HFF-Myc (cell line): ENCODE measurements at places on chromosomes 7 and 10.
A peak's percentile ranks its signal among the peaks of the same experiment; 100 is the strongest.

GRCh38 chr10:15140698-15141097 lies 27.8 kb downstream of the NMT2 start:
- no peak for DNase-seq

DNA sequence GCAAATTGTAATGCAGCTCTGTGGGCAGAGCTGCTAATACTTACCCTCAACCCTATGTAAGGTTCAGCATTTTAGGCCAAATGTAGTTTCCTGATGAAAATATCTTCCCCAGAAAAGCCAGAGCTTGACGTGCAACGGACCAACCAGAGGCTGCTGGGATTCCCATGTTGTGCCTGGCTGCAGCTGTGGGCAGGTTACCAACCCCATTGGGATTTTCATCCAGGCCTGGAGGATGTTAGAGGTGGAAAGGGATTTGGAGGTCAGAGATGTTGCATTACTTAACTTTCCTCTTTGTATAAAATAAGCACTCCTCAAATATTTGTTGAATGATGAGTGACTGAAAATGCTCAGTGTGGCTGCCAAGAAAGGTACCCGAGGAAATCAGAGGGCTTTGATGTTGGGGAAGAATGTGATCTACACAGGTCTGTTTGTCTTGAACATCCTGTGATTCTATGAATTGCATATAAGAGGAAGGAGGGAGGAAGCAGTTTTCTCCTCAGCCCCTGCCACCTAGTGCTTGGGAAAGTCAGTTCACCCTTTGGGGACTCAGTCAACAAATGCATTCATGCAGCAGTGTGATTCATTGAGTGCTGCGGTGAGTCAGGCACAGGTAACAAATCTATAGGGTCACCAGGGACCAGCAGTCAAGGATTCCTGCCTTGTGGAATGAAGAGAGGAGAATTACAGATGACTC lies 487.2 kb downstream of the RPS24 start:
- peak; percentile 11 for DNase-seq

- no peak for DNase-seq
Observed at GRCh38 chr7:43309706-43310022, 197.2 kb downstream of the HECW1 start.

DNA sequence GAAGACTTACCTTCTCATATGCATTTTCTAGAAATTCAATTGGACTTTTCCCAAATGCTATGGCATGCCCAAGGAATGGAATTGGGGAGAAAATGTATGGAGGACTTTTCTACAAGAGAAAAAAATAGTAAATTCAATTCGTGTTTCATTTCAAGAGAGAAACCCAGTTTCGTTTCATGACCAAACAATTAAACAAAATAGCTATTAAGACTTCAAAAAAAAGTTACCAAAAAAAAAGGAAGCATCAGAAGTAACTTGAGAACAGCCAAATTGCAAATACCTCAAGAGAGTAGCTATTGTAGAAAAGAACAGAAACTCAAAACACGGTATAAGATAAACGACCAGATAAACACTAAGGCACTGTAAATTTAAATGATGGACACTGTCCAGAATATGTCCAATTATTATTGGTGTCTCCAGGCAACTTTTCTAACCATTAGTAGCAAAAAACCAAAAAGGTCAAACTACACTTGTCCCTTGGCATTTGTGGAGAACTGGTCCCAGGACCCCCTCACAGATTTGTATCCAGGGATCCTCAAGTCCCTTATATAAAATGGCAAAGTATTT lies 2.4 kb downstream of the CYP51A1 start:
- no peak for DNase-seq

- no peak for DNase-seq
Observed at GRCh38 chr10:92119340-92119739, 171.5 kb downstream of the CPEB3 start.

DNA sequence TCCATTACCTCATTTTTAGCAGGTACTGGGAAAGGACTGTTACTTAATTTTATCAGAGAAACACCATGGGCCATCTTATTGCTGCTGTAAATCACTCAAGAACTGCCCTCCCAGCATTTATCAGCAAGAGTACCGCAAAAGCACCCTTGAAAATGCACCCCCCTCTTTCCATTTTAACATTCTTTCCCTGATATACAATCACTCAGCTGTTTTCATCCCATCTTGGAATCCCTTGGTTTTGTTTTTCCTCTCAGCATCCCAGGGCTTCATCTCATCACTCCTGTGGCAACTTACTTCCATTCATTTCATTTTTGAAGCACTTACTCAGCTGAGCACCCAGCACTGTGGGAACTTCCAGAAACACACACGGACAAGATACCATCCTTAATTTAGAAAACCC lies 36.5 kb downstream of the RAPGEF5 start:
- no peak for DNase-seq

DNA sequence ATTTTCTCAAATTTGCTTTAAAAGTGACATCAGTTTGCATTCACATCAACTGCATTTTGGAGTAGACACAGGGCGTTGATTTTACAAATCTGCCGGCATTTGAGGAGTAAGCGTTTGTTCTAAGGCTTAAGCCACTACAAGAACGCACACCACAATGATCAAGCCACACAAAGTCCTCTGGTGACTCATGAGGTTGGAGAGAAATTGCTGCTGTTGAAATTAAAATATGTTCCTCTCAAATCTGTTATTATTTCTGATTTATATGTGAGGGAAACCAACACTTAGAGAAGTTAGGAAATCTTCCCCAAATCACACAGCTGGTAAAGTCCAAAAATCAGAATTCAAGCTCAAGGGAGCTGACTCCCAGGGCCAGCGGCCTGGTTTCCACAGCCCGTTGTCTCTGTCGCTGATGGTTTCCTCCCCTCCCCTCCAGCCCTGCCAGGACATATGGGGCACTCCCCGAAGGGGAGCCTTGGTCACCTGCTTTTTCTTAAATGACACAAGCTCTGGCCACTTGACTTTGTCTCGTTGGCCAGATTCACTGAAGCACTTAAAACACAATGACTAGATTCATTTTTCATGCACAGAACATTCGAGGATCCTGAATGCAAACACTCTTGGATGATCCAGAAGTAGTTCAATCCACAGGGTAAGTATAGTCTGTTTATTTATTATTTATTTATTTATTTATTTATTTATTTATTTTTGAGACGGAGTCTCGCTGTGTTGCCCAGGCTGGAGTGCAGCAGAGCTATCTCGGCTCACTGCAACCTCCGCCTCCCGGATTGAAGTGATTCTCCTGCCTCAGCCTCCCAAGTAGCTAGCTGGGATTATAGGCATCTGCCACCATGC lies 29.2 kb upstream of the KLF6 start:
- DNase-seq = no peak

DNA sequence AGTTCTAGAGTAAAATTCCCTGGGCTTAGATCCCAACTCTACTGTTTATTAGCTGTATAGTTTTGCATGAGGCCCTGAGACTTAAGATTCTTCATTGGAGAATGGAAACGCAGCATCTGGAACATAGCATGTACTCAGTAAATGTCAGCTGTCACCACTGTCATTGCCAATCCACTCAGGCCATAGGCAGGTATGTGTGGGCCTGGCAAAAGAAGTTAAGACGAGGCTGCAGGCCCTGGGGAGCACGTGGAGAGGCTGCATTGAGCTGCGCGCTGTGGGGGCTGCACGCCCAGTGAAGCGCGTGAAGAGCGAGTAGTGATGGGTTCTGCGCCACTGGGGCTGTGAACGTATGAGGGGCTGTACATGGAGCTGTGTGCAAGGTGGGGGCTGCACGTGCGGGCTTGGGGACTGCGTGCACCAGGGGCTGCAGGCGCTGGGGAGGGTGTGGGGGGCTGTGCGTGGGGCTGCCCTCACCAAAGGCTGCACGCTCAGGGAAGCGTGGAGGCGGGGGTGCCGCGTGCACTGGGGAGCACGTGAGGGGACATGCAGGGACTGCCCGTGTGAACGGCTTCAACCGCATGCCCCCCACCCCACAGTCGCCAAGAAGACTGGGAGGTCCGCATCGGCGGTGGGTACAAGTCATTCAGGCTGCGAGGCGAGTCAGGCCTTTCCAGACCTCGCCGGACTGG lies 85.5 kb downstream of the PRR15 start:
- DNase-seq = no peak

- DNase-seq = no peak
Observed at GRCh38 chr10:22666287-22667092, 47.9 kb downstream of the PIP4K2A start.

DNA sequence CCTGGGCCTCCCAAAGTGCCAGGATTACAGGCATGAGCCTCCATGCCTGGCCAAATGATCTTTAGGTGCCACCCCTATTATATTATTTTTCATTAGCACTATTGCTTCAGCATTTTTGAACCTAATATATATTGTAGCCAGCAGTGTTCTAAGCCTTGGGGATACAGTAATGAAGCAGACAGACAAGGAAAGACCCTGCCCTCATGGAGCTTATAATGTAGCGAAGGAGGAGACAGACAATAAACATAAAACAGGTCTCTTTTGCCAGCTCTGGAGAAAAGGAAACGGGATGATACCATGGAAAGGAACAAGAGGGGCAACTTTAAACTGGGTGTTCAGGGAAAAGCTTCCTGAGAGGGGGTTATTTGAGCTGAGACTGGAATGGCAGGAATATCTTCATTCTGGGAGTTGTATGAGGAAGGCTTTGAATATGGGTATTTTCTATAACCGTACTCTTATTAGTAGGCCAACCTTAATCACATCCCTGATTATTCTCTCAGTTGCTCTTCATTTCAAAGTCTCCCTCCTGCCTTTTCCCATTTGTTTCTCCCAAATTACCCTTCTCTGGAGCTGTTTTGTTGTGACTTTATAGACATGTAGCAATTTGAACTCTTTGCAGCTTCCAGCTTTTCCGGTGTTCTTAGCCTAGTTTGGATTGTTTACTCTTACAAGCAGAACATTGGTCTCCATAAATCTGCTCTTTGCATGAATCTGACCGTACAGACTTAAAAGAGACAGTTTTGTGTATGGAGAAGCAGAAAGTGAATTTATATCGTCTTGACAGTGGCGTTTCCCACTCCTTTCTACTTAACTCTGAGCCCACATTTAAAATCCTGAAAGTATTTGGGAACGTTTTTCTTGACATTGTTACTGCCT lies 19.0 kb downstream of the PRKAR2B start:
- DNase-seq = no peak

GRCh38 chr10:115861864-115862263 lies 411.1 kb downstream of the GFRA1 start:
- DNase-seq = peak; percentile 10

- DNase-seq = no peak
Observed at GRCh38 chr7:75950111-75950681, 35.2 kb downstream of the POR start.

GRCh38 chr10:30433306-30433729 lies 666 bp upstream of the MAP3K8 start:
- DNase-seq = no peak

GRCh38 chr7:43577485-43577951 lies 5.4 kb upstream of the STK17A start:
- peak; percentile 49 for DNase-seq

GRCh38 chr10:118214776-118215175 lies 127.3 kb downstream of the FAM204A start:
- no peak for DNase-seq

DNA sequence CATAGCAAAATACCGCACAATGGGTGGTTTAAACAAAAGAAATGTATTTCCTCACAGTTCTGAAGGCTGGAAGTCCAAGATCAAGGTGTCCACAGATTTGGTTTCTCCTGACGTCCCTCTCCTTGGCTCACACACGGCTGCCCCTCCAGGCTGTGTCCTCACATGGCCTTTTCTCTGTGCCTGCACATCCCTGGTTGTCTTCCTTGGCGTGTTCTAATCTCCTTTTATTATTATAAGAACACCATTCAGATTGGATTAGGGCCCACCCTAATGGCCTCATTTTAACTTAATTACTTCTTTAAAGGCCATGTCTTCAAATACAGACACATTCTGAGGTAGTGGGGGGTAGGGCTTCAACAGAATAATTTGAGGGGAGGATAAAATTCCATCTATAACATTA lies 87.9 kb downstream of the FZD1 start:
- no peak for DNase-seq

DNA sequence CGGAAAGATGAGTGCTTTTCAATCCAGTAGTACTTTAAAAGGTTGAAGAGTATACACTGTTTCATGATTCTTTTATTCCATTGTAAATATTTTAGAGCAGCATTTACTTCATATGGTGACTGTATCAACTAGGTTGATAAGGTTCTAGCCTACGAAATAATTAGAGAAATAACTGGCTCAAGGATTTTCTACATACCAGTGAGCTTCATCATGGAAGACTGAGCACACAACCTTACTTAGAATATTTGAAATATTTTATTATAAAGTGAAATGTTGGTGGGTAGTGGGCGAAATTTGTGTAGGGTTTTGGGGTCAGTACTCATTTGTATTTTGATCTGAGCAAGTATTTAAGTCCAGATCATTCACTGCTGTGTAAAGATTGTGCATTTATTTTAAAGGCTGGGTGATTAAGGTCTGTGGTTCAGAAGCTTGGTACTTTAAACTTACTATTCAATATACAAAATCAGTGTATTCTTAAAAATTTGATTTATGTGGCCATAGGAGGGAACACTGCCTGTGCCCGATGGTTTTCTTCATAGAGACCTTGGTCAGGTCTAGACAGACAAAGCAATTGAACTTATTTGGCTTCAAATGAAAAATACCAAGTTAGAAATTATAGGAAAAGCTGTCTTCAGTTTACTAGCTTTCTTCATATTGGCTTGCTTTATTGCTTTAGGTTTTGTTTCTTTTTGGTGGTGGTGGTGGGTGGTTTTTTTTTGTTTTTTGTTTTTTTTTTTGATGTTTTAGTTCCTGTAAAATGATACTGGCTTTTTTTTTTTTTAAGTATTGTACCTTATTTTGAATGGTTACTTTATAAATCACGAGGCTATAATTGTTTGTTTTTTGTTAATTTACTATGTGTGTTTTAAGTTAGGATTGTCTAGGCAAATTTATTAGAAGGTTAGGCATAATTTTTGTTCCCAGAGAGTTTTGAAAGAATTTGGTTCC lies 3.0 kb downstream of the KMT2E start:
- no peak for DNase-seq

GRCh38 chr10:3397846-3398245 lies 225.3 kb upstream of the PITRM1 start:
- DNase-seq = no peak

- DNase-seq = no peak
Observed at GRCh38 chr7:158005531-158005930, 582.1 kb downstream of the PTPRN2 start.

- DNase-seq = no peak
Observed at GRCh38 chr7:142897691-142898090, 12.1 kb upstream of the TRPV6 start.

- DNase-seq = no peak
Observed at GRCh38 chr10:60170250-60170649, 219.4 kb downstream of the ANK3 start.

- no peak for DNase-seq
Observed at GRCh38 chr7:102189756-102190155, 96.9 kb upstream of the SH2B2 start.

- DNase-seq = peak; percentile 95
Observed at GRCh38 chr7:94394437-94395140, at the start of gene COL1A2. COL1A2 (plus strand) TSS chr7:94394895; CDS start chr7:94395032, 137 bp downstream.

- DNase-seq = no peak
Observed at GRCh38 chr10:108791030-108791429, 1132.3 kb downstream of the XPNPEP1 start.

- no peak for DNase-seq
Observed at GRCh38 chr10:96719200-96719599, 1.1 kb downstream of the PIK3AP1 start.
